ENCODE measurements at places on chromosomes 16 and 17.
A peak's percentile ranks its signal among the peaks of the same experiment; 100 is the strongest.

DNA sequence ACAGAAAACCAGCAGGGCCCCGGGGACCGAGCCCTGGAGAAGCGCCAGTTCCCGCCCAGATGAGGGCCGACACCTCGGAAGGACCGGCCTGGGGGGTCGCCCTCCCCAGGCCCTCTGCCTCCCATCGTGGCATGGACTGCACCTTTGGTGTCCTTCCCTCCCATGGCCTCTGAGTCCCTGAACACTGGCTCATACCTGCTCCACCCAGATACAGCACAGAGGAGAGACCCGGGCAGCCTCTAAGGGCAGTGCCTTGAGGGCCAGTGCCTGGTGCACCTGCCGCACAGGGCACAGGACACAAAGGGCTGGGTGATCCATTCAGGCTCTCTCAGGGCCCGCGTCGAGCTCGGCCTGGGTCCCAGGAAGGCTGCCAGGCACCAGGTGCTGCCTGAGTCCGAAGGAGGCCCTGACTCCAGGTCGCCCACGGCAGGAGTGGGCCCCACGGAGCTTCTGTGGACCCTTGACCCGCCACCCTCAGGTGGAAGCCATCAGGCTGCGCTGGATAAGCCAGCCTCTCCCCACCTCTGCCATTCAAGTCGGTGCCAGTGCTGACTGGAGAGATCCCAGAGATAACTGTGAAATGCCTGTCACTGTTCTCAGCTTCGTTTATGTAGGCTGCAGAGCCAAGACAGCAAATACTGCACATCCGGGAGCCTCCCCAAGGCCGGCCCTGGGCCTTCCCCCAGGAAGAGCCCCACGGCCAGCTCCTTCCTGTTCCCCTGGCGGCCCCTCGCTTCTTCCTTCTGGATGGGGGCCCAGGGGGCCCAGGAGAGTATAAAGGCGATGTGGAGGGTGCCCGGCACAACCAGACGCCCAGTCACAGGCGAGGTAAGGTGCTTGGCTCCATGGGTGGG, at the start of gene ZG16B:
TSS of gene ZG16B (plus strand) at position 803 of the 854 bp plus-strand sequence. CDS start 139 bp downstream, outside the sequence.
- no peak for DNase-seq

DNA sequence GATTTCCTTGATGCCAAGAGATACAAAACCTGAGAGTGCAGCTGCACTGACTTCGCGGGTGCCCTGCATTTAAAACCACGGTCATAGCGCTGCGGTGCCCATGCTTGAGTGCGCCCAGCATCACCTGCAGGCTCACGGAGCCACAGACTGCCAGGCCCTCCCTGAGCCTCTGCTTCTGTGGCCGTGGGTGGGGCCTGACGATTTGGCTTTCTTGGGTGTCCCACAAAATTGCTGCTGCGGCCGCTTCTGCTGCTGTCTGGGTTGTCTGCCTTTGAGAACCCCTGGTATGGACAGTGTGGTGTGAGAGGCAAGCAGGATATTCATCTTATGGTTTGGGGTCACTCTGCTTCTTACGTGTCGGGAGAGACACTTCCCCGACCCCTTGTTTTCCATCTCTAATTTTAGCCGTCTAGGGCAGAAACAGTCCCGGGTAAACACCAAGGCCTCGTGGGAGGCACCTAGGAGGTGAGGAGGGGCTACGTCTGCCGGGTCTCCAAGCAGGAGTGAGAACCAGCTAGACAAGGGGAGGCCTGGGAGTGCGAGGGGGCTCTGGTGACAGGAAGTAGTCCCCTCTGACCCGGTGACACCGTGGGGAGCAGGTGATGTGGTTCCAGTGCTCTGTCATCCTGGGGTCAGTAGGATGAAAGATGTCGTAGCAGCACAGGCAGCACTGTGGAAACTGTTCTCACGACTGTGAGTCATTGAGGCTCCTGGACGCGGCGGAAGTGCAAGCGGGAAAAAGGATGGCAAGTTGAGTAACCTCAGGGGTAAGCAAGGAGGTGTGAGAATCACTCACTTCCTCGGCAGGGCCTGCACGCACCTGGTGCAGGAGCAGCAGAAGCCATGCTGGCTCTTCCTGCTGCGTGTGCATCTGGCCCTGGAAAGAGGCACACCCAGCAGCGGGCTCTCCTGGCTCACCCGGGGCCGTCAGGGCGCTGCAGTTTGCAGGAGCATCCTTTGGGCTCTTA, 176.3 kb downstream of the RPTOR start:
- DNase-seq, result peak; percentile 35

GRCh38 chr16:65318138-65318537, 196.3 kb upstream of the CDH11 start:
- no peak for DNase-seq

- DNase-seq, result no peak
These were observed 37.7 kb upstream of the SDK2 start for GRCh38 chr17:73681946-73682345.

DNA sequence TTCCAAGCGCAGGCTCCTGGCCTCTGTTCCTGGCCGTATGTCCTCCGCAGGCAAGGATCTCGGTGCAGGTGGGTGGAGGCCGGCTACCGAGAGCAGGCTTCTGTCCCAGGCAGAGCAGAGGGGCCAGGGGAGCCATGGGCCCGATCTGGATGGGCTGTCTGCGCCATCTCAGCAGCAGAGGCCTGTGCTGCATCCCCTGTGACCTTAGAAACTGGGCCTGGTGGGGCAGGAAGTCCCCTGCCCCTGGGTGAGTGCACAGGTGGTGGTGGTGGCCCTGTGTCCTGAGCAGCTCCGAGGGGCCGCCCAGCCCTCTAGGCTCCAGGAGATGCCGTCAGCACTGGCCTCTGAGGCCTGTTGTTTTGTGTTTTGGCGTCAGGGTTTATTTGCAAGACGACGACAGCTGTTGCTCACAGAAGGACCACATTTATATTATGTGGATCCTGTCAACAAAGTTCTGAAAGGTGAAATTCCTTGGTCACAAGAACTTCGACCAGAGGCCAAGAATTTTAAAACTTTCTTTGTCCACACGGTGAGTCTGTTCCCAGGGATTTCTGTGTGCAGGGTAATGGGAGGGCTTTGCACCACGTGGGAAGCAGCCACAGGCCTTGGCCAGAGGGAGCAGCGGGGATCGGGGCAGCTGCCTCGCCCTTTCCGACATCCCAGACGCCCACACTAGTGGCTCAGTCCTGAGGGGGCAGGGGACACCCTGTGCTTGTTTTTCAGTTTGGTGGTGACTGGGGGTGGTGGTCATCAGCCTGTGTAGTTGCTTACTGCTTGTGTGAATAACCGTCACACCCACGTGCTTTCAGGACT, 59.1 kb downstream of the PDPK1 start:
- no peak for DNase-seq

- DNase-seq, result no peak
These were observed 68.1 kb upstream of the LGALS9 start for GRCh38 chr17:27562777-27563455.

- no peak for DNase-seq
These were observed 7.0 kb upstream of the SLFN5 start for GRCh38 chr17:35235917-35236316.

DNA sequence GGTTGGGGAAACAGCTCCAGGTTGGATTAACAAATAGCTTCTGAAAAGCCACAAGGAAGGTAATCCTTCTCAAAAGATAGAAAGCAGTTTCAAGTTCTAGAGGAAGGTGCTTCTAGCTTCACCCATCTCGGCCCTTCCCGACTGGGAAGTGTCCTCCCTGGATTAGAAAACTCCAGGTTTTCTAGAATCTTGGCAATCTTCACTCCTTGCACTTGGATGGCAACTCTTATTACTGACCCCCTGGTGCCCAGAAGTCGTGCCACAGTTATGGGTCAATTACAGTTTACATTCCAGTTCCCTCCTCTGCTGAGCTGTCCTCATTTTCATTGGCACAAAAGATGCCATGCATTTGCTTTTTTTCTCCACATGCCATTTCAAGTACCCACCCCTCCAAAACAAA, 65.6 kb downstream of the SMG6 start:
- no peak for DNase-seq

- no peak for DNase-seq
These were observed 96.0 kb downstream of the YPEL2 start for GRCh38 chr17:59427425-59427921.

DNA sequence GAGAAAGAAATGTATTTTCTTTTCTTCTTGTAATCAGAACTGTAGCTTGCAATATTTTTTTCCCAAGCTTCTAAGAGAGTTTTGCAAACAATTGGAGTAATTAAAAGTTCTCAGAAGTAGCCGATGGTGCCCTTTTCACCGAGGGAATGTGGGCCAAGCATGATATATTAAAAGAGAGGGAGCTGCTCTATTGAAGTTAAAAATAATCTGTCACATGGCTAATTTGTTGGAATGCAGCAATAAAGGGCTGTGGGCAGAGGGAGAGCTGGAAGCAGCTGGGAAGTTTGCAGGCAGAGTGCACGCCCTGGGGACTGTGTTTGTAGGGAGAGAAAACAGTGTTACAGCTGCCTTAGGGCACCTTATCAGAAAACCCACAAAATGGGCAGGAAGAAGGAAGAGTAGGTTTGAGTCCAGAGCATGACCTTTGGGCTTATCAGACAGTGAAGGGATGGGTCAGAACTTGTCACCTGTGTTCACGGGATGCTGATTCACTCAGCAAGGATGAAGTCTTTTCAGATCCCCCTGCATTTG, 18.5 kb upstream of the TERF2 start:
- no peak for DNase-seq

DNA sequence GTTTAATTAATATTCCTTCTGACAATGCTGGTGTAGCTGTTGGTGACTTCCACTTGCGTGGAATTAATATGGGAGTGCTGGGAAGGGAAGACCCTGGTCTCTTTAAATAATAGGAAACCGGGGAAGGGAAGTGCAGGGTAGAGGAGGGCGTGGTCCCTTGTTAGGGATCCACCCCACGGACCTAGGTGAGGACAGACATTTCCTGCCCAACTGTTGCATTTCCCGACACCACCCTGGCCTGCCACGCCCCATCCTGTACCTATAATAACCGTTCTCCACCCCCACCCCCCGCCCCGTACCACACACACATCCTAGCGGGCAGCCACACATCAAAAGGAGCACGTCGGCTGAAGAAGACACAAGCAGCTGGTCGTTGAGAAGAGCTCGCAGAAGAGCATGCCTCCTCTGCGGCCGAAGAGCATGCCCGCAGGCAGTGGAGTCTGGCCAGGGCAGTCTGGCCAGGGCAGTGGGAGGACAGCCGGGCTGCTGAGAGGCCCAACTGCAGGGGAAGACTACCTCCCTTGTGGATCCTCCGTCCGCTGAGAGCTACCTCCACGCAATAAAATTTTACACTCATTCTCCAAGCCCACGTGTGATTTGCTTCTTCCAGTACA, 36.8 kb upstream of the MMD start:
- no peak for DNase-seq

DNA sequence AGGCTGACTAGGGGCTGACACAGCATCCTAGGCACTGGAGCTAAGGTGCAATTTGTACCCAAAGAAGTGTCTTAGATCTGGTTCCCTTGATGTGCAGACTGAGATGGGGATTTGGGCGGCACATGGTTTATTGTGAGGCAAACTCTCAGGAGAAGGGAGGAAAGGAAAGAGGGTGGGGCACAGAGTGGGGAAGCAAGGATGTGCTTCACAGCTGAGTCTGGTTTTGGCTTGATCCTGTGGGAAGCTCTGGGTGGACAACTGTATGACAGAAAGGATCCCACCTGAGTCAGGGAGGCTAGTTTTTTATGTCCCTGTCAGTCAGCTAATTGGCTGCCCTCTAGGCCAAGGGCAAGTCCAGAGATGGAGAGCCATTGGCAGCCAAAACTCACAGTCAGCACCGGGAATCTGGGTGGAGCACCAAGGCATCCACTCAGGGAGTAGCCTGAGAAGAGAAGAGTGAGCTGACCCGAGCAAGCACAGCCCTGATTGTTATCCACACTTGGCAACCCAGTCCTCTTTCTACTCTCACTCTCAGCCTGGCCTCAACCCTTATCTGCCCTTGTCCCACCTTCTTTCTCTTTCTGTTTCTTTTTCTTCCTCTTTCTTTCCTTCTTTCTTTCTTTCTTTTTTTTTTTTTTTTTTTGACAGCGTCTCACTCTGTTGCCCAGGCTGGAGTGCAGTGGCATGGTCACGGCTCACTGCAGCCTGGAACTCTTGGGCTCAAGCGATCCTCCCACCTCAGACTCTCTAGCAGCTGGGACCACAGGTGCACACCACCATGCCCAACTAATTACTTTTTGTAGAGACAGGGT, 12.0 kb downstream of the ARL4D start:
- DNase-seq, result no peak

DNA sequence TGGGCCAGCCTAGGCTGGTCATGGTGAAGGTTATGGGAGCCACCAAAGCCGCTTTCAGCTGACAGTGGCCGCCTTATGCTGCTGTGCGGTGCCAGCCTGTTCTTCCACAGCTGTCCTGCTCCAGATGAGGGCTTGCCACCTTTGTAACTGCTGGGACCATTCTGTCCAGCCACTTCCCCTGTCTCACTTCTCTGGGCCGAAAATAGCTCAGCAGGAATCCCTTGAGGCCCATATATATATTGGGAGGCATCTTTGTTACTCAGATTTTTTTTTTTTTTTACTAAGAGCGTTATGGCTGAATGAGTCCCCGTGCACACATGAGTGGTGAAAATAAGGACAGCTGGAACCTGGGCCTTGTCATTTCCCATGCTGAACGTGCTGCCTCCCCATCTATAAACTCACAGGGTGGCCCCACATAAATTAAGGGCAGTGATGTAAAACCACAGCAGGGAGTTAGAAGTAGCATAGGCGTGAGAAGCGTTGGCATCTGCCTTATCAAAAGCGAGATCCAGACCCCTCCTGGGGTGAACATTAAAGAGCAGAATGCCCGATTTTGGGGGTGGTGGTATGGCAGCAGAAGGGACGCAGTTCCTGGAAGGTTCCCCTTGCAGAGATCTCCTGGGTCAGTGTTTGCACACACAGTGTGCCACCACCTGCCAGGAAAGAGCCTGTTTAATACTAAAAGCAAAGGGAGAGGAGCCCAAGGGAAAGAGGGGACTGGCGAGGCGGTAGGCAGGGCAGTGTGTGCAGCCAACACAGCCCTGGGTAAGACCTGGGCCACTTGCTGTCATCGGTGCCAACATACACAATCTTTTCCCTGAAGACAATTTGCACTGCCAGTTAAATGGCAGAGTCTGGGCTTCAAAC, 57.8 kb downstream of the USP43 start:
- no peak for DNase-seq

- no peak for DNase-seq
These were observed 594.0 kb downstream of the WWOX start for GRCh38 chr16:78693496-78693895.

GRCh38 chr17:76547642-76548202, 7.9 kb downstream of the PRCD start:
- DNase-seq, result no peak

DNA sequence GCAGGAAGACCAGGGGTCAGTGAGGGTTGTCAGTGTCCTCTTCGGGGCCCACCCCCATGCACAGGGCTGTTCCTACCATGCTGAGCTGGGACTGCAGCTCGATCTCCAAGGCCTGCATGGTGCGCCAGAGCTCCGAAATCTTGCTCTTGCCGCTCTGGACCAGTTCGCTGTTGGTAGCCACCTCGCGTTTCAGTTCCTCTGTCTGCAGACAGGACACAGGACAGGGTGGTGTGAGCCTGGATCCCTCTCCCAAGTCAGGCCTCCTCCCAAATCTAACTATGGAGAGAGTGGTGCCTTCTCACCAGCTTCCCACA, 90.9 kb downstream of the GOSR1 start:
- no peak for DNase-seq

GRCh38 chr16:83967838-83968305, at the start of gene NECAB2:
Gene NECAB2, plus strand, starts transcription at chr16:83968244. Its CDS starts 405 bp downstream, at chr16:83968649.
- no peak for DNase-seq
